ENCODE measurements at places on chromosomes 7 and 10. TPM values are rescaled to one million over a fixed set of nuclear protein-coding genes. Genes with fewer than 3 reads are reported as not detected.

DNA sequence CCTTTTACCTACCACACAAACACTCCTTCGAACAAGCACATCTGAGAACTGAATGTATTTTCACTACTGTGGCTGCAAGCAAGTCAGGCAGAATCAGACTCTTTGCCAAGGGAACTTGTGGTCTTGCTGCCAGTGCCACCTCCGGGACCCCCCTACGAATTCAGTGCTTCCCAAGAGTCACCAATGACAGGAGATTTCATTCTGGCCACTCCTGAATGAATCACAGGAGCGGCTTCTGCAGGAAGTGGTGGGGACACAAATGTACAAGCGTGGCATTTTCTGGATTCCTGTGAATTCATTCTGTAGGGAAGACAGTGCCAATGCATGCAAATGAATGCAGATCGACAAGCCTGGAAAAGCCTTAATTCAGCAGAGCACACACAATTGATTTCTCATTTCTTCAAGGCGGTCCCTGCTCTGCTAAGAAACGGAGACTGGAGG is 161.2 kb downstream of the CAMK1D start:
- no peak for DNase-seq

DNA sequence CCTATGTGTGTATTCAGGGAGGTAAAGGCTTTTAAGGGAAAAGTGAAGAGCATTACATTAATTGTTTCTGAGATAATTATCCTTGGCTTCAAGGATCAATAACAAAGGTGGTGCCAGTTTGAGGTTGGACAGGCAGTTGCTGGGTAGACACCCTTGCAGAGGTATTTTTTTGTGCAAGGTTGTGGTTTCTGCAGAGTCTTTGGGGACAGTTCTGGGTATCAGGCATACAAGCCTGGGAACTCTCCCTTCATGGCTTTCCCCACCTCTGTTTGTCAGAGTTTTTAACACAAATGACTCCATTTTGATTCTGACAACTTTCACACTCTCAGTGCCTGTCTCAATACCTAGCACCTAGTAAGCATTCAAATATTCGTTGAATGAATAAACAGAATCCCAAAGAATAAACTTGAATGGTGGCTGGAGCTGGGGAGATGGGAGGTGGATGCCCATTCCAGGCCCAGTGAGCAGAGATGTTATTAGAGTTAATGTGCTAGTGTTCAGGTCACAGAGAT is 7.4 kb upstream of the OSBPL3 start:
- DNase-seq = no peak

- DNase-seq = no peak
These were observed 1.1 kb upstream of the VIM start for GRCh38 chr10:17226891-17227303.

Gene FAM180A
- polyA plus RNA-seq = not detected

Gene CCAR1
- polyA plus RNA-seq = 175 TPM

All from renal pelvis (tissue), 12 donors.